ENCODE measurements at places on chromosomes 3 and 15. TPM values are rescaled to one million over a fixed set of nuclear protein-coding genes. Genes with fewer than 3 reads are reported as not detected.

DNA sequence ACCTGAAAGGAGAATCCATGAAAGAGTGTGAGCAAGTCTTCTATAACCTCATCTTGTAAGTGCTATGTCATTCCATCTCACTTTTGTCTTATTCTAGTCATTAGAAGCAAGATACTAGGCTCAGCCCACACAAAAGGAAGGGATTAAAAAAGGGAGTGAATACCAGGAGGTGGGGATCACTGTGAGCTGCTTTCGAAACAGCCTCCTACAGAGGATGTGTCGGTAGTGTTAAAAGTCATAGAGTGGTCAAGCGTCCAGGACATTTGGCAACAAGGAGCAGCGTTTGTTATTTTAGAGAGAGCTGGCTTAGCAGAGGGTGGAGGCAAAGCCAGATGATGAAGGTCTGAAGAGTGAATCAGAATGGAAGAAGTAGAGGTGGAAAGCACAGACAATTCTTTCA lies 11.7 kb upstream of the ZNF148 start:
- DNase-seq, result no peak

DNA sequence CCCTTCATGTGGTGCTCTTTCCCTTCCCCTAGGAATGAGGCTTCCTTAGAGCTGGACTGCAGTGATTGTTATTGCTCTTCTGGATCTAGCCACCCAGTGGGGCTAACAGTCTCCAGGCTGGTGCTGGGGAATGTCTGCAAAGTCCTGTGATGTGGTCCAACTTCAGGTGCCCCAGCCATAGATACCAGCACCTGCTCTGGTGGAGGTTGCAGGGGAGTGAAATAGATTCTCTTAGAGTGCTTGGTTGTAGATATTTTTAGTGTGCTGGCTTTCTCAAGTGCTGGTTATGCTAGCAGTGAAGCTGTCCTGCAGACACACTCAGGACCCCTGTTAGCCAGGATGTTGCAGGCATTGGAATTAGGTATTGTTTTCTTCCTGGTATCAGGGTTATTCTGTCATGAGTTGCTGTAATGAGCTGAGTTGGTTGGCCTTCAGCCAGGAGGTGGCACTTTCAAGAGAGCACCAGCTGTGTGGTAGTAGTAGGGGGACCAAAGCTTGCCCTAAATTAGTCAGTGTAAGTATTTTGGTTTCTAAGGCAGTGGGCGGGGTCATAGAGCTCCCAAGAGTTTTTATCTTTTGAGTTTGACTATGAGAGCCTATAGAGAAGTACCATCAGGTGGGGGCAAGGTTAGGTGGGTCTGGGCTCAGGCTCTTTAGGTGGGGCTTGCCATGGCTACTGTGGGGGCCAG lies 317.5 kb upstream of the SGO1 start:
- no peak for DNase-seq

DNA sequence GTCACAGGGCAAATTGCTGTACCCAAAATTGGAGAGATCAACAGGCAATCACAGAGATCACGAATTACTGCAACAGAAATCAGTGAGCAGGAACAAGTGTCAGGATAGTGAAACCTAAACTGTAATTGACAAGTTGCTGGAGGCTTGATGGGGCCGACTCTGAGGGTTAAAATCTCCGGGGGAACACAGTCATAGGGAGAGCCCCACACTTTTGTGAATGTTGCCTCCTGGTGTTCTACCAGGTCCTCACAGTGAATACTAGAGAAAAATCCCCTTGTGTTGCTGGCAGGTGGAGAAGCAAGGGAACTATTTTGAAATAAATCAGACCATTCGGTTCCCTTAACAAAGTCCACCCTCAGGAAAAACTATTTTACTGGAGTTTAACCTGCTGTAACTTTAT lies 697.5 kb upstream of the CBLB start:
- DNase-seq, result no peak

- DNase-seq, result no peak
Measured at GRCh38 chr15:66620744-66621344, 55.0 kb upstream of the LCTL start.

Gene HCLS1
- 2.6 TPM for total RNA-seq

DNA sequence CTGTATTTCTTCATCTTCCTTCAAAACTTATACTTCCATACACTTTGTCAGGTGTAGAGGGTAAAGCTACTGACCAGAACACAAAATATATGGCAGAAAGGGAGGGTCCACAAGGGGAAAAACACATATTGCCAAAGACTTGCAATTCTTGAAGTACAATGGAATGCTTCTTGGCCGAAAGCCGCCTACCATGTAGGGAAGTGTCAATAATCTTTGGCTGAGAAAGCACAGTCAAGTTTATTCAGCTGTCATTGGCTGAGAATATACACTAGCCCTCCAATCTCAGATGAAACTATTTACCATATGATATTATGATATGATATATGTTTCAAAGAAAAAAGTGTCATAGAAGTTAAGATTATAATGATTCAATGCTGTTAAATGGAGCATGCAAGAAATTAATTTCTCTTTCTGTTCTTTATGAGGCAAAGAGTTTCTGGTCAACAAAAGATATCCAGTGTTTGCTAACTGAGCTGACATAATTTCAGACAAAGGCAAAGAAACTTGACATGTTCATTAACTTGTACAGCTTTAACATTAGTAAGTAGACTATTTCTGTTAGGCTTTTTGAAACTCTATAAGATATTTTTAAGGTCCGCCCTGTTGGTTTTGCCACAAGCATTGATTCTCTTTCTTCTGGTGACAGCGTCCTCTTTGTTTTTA lies 89.0 kb upstream of the LPP start:
- DNase-seq, result no peak

- peak; percentile 45 for DNase-seq
Measured at GRCh38 chr3:45940781-45941365, 2.4 kb upstream of the CXCR6 start.
